ENCODE measurements at places on chromosomes 7 and 10.

GRCh38 chr10:30878920-30879319, 152.7 kb downstream of the ZNF438 start:
- no peak for DNase-seq

DNA sequence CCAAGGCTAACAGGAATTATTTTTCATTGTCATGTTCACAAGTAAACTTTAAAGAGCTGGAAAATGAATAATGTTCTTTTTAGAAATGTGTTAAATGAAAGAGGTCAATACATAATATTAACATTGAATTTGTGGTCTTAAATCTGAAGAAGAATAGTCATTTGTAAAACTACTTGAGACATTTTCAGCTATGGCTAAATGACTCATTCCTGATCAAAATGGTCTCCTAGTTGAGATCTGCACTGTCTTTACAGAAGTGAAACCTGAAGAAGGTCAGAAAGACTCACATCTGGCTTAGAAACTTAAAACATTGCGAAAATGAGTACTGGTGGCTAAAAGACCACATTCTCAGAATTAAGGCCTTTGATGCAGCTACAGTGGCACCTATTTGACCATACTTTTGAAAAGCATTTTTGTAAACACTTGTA, 5.9 kb downstream of the PIK3CG start:
- DNase-seq, result peak; percentile 10

DNA sequence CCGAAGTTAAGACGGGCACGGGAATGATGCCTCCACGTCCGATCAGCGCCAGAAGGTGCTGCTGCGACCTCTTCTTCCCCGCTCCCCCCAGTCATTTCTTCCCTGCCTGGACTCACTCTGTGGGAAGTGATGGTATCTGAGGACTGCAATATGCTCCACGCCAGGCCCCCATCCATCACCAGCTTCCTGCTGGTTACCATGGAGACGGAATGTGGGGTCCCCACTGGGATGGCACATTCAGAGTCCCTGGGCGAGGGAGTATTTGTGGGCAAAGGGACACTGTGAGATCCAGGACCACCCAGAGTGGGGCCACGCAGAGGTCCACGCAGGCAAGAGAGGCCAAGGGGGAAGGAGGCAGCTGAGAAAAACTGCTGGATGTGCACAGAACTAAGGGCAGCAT, 39.7 kb downstream of the CARD11 start:
- DNase-seq, result no peak

- DNase-seq, result peak; percentile 72
Observed at GRCh38 chr7:1101563-1102431, 13.9 kb downstream of the GPER1 start.

- DNase-seq, result no peak
Observed at GRCh38 chr7:15515252-15515651, 46.6 kb downstream of the AGMO start.

DNA sequence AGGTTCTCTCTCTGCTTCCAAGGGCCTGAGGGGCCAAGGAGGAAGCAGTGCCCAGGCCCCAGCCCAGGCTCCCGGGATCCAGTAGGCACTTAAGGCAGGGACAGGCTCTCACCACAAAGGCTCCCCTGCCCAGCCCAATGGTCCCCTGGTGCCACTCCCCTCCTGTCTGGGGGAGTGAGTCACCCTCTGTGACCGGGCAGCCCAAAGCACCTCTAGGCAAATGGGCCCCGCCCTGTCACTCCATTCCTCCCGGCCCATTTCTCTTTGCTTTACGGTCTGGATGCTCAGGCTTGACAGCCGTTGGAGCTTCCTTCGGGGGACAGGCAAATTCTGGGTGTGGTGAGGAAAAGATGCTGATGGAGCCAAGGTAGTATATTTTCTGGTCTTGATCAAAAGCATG, at the start of gene CALHM3:
TSS of gene CALHM3 (minus strand) at position 106 of the 400 bp plus-strand sequence. CDS start 208 bp downstream, outside the sequence.
- DNase-seq, result peak; percentile 47

GRCh38 chr10:68684413-68684812, 36.6 kb upstream of the CCAR1 start:
- no peak for DNase-seq

- no peak for DNase-seq
Observed at GRCh38 chr7:124413029-124413428, 352.6 kb downstream of the GPR37 start.

GRCh38 chr10:113609704-113610108, 54.1 kb downstream of the NRAP start:
- DNase-seq, result peak; percentile 32

- DNase-seq, result no peak
Observed at GRCh38 chr10:48519481-48520183, 85.2 kb downstream of the ARHGAP22 start.

DNA sequence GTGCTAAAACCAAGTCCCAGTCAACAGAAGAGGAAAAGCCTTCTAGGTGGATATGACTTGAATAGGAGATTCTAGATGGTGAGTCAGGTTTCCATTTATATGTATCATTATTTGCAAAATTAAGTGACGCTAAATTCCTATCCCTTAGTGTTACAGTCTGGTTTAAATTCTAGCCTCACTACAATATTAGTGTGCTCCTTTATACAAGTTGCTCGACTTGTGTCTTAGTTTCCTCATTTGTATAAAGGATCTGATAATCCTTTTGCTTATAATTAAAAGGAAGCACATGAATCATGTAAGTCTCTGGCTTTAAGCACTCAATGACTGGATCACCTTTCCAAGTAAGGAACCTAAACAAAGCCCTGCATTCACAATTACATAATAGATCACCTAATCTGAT, 105.7 kb downstream of the SVOPL start:
- no peak for DNase-seq

- no peak for DNase-seq
Observed at GRCh38 chr7:67863911-67864310, 867.3 kb downstream of the TYW1 start.

- peak; percentile 22 for DNase-seq
Observed at GRCh38 chr7:116367171-116367813, 132.2 kb upstream of the CAV2 start.

DNA sequence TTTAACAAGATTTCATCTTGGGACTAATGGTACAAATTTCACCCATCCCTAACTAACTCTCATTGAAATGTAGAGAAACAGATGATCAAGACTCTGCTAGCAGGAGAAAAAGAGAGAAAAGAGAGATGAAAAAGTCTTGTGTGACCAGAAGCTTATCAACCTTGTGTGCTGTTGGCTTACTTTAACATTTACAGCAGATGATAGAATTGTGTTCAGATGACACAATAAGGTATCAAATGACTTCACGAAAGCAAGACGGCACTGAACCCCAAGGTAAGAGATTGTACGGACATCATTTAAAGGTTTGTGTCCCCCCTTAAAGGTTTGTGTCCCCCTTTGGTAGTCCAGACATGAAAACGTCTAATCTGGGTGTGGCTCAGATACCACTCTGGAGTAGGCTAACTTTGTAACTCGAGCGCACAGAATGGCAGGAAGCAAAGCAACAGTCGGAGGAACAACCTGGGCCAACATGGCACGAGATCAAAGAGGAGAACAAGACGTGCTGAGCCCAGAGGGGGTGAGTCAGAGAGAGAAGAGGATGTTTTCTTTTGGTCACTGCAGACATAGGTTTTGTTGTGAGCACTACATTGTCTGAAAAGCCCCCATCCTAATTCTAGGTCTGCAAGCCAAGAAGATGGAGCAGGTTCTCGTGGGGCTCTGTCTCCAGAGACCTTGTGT, 10.4 kb upstream of the LMBR1 start:
- DNase-seq, result peak; percentile 29

- no peak for DNase-seq
Observed at GRCh38 chr7:33262476-33262875, 133.1 kb downstream of the BBS9 start.

GRCh38 chr7:300546-301290, 10.7 kb downstream of the FOXL3 start:
- no peak for DNase-seq

DNA sequence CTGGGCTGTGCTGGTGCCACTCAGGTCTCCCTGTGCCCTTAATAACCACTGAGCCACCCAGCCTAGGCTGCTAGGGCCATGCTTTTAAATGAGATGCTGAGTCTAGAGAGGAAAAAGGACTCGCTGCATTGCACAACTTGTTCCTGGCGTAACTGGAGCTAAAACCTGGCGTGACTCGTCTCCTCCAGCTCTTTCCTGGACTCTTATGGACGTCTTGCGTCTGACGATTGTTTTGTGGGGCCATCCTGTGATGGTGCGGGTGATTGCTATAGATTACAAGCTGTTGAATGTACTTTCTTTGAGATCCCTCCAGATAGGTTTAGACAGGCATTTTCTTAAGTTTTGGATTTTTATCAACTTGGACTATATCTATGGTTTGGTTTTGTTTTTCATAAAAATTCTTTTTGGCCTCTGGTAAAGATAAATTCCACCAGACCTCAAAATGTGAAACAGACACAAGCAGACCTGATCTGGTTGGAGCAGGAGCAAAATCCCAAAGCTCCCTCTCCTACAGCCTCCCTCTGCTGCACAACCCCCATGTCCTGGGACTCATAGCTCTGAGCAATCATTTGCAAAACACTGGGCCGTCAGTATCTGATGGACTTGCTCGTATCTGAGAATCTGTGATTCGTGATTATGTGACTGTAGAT, 230.3 kb downstream of the ARHGAP12 start:
- DNase-seq, result no peak

DNA sequence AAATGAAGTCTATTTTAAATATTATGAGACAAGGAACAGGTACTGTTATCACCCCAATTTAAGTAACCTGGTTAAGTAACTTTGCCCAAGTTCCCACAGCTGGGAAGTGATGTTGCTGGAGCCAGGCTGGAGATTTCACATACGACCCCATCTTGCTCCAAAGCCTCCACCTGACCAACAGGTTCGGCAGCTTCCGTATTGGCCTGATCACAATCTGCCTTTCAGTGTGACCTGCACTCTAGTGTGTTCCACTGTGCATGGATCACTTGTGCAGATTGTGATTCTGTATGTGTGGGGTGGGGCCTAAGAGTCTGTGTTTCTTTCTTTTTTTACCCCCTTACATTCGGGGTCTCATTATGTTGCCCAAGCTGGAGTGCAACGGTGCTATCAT, 66.1 kb downstream of the PRTFDC1 start:
- no peak for DNase-seq

DNA sequence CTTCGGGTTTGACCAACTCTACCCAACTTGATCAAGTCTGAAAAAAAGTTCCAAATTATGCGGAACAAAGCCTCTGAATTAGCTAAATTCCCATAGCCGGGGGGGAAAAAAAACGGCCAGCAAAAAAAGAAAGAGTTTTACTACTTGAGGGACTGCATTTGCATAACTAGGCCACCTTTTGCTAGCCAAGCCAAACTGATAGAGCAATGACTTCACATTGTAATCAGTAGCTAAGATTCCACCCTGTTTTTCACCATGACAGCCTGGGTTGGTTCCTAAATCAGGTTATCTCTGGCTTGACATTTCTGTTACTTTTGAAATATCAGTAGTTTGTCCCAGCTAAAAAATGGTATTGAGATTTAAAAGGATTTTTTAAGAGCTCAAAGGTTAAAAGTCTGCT, 31.4 kb upstream of the CREB3L2 start:
- peak; percentile 49 for DNase-seq

DNA sequence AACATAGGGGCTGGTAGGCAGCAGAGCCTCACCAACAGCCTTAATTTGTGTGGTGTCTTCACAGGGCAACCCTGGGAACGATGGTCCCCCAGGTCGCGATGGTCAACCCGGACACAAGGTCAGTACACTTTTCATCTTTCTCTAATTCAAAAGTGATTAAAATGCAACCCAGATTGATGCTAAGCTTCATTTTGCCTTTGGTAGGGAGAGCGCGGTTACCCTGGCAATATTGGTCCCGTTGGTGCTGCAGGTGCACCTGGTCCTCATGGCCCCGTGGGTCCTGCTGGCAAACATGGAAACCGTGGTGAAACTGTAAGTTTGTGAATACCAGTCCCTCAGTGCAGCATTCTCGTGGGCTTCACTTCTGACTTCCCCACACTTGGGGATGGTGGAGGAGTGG, 30.9 kb downstream of the COL1A2 start:
- DNase-seq, result no peak

GRCh38 chr7:50266635-50267386, 37.7 kb upstream of the IKZF1 start:
- DNase-seq, result no peak

GRCh38 chr7:50655490-50655889, 90.3 kb upstream of the DDC start:
- DNase-seq, result no peak

DNA sequence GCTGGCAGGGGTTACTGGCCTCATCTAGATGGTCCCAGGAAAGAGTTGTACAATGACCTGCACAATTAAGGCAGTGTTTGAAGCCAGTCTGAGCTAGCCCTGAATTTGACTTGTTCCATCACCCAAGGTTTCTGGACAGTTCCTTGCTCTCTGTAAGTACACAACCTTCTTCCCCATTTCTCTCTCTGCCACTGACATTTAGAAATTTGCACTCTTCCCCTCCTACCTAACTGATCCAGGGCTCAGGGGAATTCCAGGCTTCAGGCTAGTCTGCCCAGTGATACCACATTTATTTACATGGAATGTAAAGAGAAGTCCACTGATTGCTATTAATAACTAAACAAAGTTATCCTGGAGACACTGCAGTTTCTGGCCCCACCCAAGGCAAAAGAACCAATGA, 139.0 kb upstream of the GPR26 start:
- peak; percentile 1 for DNase-seq

GRCh38 chr10:130560116-130560515, 423.9 kb downstream of the GLRX3 start:
- no peak for DNase-seq

GRCh38 chr7:111437736-111438135, 124.6 kb downstream of the IMMP2L start:
- DNase-seq, result no peak

GRCh38 chr7:24757353-24758275, at the start of gene GSDME:
TSS of gene GSDME (minus strand) at chr7:24757464. CDS start at chr7:24749774, 7,690 bp downstream.
- DNase-seq, result peak; percentile 78

- no peak for DNase-seq
Observed at GRCh38 chr10:2278363-2278762, 541.0 kb upstream of the ADARB2 start.

- DNase-seq, result no peak
Observed at GRCh38 chr10:34347131-34347530, 468.0 kb downstream of the PARD3 start.

DNA sequence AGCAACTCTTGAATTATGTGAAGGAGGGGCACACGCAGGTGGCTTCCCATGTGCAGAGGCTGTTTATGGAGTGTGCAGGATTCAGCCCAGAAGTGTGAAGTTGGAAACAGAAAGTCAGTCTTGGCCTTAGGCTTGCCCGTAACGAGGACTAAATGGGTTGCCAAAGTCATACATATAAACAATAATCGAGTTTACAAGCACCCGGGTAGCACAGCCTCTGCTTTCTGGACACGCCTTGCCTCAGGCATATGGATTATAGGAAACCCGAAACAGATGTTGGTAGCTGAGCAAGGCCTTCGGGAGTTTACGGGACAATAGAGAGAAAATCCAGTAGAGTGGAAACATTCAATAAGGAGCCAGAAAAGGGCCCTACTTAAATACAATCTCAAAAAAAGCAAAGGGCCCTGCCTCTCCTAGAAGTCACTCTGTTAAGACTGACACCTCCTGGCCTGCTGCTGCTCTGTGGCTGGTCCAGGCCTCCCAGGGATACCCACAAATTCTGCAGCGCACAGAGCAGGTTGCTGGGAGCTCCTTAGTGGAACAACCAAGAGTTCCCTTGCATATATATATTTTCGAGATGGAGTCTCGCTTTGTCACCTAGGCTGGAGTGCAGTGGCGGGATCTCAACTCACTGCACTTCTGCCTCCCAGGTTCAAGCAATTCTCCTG, 48.5 kb downstream of the SMKR1 start:
- no peak for DNase-seq

GRCh38 chr10:93542358-93542791, 24.1 kb upstream of the FFAR4 start:
- peak; percentile 53 for DNase-seq

Data from kidney tubule cell (primary cell).